Retina (tissue), 1 donor: ENCODE measurements at places on chromosomes 2 and 18.

DNA sequence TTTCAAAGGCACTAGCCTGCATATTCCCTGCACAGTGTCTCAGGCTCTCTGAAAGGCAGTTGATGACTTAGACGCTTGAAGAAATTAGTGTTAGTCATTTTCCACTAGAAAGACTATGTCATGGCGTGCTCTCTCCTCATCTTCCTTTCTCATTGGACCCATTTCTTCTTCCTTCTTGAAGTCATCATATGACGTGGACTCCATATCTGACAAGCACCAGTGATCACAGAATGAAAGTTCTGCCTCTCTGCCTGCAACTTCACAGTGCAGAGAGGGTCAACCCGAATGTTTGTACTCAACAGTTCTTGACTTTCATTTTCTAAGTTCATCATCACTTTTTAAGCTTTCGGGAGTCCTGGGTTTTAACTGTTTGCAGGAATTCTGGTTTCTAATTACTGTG lies 63.7 kb upstream of the CYRIA start:
- DNase-seq = no peak

DNA sequence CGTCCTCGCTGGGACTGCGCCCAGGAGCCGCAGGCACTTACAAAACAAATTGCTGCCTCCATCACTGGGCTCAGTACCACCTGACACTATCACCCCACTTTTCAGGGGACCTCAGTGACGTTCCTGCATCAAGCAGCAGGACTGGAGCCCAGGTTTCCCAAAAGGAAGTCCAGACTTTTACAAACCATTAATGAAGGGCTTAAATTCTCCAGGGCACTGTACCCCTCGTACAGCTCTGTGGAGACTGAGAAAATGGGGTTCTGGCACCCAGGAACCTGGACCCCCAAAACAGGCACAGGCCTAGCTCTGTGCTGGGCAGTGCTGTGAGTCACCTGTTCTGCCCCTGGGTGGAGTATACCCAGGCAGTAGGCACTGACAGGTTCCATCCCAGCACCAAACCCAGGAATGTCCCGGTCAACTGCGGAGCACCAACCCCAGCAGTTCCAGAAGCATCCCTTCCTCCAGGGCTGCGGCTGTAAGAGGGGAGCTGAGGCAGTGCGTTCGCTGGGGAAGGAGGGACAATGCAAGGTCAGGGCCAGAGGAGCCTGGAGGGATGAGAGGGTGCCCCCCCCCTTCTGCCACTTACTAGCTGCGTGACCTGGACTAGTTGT lies 24.6 kb upstream of the NOTO start:
- no peak for DNase-seq

GRCh38 chr2:223055836-223056235 lies 3.8 kb downstream of the KCNE4 start:
- no peak for DNase-seq

DNA sequence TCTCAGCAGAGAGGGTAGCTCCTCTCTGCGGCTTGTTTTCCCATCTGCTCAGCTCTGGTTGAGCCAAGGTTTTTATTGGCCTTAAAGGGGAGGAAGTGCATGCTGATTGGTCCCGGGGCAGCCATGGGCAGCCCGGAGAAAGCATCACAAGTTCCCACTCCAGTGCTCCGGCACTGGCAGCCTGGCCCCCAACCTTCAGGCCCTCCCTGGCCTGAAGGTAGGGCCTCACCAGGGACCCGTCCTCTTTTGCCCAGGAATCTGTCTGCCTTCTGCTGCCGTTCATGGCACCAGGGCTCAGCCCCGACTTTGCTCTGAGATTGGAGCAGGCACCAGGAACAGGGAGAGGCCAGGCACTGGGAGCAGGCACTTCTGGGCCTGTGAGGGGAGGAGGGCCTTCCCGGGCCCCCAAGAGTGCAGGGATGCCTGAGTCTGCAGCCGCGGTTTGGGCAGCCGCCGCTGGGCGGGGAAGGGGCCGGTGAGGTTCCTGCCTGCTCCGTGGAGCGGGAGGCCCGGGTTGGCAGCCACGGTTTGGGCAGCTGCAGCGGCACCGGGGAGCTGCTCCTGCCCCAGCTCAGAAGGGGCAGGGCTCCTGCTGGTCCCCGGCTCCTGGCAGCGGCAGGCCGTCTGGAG lies 17.5 kb upstream of the ILKAP start:
- DNase-seq = no peak

DNA sequence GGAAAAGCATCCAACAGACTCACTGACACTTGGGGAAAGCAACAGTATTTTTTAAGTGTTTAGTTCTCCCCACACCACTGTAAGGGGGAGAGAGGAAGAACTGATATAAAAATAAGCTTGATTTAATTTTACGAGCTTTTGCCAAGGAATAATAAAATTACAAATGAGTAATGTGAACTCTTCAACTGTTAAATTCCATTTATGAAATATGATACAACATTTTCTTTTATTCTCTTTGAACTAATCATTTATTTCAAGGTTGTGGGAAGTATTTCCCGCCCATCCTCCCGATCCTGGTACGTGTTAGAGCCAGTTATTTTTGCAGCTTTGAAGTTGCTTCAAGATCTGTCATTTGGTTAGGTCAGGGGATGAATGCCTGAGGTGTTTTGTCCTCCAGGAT lies 35.2 kb downstream of the WDPCP start:
- DNase-seq = no peak

GRCh38 chr18:48732767-48733424 lies 194.1 kb downstream of the CTIF start:
- DNase-seq = no peak
